ENCODE measurements at places on chromosomes 13 and 19.

GRCh38 chr19:51148580-51148979, 6.5 kb downstream of the SIGLEC7 start:
- DNase-seq = no peak

DNA sequence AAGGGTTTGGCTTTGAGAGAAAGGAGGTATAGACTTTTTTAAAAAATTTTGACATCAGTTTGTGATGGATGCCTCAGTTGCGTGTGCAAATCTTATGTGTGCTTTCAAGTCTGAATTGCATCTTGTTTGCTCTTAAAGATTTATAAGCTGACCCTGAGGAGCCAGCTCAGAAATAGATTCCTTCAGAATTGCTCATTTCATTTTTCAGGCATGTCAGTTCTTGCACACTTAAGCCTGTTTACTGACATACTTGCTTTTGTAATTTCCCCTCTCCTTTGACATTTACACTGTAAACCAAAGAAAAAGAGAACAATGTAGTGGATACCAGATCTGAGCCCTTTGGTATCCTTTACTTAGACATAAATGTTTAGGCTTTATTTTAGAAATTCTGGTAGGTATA, 87.6 kb downstream of the RNF17 start:
- DNase-seq = no peak

DNA sequence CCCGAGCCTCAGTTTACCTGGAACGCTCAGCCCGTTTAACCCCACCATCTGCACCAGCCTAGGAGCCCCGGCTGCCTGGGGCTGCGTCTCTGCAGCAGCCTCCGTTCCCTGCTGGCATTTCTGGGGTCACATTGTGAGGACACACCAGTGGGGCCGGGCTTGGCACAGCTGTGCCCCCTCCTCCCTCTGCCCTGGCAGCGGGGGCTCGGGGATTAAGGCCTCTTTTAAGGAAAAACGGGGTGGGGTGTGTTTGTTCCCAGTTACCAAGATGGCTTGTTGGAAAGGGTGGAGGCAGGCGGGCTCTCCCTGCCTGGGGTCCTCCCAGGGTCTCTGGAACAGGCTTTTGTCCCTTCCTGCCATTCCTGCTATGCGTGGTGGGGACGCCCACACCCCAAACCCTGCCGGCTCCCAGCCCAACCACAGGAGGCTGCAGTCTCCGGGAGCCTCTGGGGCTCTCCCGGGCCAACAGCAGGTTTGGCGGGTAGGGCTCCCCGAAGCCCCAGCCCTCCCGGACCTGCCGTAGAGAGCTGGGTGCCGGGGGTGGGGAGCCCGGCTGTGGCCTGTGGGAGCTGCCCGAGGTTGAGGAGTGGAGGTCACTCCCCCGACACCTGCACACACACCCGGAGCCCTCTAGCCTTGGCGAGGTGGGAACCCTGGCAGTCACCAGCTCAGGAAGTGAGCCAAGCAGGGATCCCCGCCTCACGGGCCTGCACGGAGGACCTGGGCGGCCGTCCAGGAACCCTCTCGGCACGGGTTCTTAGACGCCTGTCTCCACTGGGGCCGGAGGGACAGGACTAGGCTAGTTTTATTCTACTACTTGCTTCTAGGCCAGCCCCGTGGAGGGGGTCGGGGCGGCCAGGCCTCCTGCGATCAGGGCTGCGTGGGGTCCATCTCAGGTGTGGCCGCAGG, 36.9 kb downstream of the GADD45B start:
- no peak for DNase-seq

DNA sequence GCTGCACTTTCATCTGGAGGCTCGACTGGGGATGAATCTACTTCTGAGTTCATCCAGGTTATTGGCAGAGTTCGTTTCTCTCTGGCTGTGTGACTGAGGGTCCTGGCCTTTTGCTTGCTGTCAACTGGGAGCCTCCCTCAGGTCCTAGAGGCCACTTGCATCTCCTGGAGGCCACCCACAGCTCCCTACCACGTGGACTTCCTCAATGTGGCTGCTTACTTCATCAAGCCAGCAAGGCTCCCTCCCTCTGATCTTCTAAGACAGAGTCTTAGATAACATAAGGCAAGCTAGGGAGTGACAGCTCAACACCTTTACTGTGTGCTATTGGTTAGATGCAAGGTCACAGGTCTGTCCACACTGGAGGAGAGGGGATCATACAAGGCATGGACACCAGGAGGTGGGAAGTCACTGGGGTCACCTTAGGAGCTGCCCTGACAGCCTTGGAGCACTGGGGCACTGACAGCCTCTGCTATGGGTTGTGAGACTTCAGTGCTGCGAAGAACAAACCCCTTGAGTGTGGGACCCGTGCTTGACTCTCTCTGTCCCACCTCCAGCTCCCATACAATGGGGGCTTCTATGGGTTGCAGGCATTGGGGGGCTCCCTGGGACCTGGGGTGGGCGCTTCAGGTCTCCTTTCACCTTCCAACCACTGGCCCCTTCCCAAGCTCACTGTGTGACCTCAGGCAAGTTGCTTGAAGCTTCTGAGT, 5.3 kb downstream of the FAM187B start:
- no peak for DNase-seq

GRCh38 chr19:35468637-35469036, 20.6 kb downstream of the FFAR2 start:
- peak; percentile 55 for DNase-seq

- DNase-seq = no peak
These were observed 17.7 kb upstream of the PLAUR start for GRCh38 chr19:43687660-43687997.

GRCh38 chr13:114339857-114340534, 25.7 kb downstream of the CHAMP1 start:
- DNase-seq = peak; percentile 69

GRCh38 chr19:5891938-5892771, 11.4 kb downstream of the NDUFA11 start:
- DNase-seq = no peak

DNA sequence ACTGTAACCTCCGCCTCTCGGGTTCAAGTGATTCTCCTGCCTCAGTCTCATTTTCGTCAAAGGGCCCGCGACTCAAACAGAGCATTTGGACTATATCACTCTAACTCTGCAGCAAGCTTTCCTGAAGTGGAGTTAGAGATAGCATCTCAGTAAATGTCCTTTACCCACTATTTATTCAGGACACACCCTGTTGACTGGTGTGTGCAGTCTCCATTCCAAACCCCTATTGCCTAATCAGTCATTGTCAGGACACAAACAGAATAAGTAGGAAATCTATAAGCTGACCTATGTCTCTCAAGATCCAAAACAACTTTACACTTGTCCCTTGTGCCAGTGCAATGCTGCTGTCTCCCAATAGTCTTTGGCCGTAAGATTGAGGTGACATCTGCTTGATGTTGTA, 1.4 kb downstream of the ZNF222 start:
- DNase-seq = no peak

DNA sequence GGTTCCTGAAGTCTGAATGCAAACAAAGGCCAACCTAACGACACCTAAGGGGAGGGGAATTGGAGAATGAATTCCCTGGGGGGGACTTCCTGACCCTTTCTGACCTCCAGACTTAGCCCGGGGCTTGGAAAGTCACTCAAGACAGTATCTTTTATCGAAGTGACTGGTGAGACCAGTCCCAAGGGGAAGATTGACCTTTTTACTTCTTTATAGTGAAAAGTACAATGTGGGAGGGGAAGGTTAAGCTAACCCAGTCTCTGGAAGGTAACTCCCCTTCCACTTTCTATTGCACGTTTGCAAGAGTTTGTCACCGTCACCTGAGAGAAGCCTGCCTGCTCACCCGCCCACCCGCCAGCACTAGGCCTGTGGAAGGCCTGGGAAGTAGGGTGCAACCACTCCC, 111.9 kb downstream of the EFNB2 start:
- DNase-seq = no peak

DNA sequence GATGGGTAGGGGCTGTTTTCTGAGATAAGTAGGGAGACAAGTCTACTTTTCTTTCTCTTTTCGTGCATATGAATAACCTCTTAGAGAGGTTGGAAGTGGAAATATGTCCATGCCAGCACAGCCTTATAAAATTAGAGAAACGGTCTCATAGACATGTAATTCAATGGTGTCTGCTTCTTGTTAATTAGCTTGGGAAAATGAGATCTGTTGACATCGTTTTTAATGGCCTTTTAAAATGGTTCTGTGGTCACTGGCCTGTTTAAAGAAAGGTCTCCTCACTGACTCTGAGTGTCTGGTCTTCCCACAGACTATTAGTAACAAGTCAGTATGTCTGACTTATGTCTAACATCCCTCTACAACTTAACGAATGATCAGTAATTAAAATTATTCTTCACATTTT, 487.1 kb downstream of the SLITRK6 start:
- no peak for DNase-seq

- DNase-seq = no peak
These were observed 3.8 kb downstream of the LENG1 start for GRCh38 chr19:54155694-54156093.

DNA sequence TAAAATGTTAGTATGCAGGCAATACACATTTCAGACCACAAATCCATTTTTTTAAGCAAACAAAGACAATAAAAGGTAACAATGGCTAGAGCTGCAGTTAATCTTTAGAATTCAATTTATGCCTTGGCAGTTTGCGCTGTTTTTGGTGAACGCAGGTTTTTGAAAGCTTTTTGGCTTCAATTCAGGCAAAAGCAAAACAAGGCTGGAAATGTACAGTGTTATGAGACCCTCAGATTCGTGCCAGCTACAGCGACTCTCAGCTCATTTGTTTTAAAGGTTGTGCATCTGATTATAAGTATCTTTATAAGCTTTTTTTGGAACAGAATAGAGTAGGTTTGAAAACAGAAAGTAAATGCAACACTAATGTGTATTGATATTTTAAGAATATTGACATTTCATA, 63.6 kb upstream of the SOX1 start:
- DNase-seq = no peak

GRCh38 chr13:66137384-66137783, 1092.8 kb downstream of the PCDH9 start:
- no peak for DNase-seq

GRCh38 chr13:88042489-88042888, 371.3 kb downstream of the SLITRK5 start:
- no peak for DNase-seq

- peak; percentile 85 for DNase-seq
These were observed 62.1 kb downstream of the ARHGEF7 start for GRCh38 chr13:111177081-111177711.

DNA sequence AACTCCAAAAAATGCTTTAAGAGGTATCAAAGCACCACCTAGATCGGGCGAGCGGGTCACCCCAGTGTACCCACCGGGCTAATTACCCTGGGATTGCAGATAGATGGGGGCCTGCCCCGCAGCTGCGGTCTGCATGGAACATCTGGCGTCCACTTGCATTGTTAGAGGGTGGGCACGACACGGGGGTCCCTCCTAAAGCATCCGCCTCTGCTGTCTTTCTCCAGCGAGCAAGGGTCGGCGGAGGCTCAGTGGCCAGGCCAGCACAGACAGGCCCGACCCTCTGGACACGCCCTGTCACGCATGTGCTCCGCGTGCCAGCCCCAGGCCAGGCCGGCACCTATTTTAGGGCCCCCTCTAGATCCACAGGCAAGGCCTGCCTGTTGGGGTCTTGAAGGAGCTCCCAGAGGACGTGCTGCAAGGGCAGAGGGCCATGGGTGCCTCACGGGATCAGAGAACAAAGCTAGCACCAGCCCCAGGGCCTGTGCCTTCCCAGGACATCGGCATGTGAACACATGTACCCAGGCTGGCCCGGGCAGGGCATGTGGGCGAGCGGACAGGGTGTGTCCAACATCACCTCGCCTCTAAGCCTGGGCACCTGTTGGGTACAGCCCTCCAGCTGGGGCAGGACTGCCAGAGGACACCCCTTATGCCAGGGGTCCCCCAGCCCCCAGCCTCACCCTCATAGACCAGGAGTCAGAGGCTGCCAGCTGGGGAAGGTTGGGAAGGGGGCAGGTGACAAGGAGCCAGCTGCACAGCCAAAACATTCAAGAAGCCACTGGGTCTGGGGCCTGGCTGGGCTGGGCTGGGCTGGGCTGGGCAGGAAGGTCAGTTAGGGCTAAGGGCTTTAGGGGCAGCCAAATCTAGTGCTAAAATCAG, 35.6 kb upstream of the NANOS3 start:
- no peak for DNase-seq

DNA sequence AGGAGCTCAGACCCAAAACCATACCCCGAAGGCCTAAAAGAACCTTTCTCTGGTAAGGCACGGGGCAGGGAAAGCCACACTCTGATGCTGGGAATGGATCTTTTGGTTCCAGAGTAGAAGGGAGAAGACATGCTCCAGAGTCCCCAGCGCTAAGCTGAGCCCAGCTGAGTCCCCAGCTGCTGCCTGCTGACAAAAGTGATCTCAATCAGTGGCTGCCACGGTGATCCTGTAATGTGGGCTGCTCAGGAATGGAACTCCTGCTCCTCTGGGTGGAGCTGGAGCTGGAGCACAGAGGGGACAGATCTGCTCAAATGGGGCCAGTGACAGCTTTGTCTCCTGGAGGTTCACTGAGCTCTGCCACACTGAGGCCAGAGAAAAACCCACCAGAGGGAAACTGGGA, 70.5 kb downstream of the MLLT1 start:
- no peak for DNase-seq

DNA sequence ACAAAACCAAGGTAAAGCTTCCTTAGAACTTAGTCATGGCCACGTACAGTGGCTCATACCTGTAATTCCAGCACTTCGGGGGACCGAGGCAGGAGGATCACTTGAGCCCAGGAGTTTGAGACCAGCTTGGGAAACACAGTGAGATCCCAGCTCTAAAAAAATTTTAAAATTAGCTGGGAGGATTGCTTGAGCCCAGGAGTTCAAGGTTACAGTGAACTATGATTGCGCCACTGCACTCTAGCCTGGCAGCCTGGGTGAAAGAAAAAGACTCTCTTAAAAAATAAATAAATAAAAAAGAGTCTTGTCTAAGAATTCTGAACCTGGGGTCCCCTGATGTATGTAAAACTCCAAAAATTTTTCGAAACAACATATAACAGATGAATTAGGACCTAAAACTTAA, 34.9 kb downstream of the N4BP2L2 start:
- DNase-seq = no peak

DNA sequence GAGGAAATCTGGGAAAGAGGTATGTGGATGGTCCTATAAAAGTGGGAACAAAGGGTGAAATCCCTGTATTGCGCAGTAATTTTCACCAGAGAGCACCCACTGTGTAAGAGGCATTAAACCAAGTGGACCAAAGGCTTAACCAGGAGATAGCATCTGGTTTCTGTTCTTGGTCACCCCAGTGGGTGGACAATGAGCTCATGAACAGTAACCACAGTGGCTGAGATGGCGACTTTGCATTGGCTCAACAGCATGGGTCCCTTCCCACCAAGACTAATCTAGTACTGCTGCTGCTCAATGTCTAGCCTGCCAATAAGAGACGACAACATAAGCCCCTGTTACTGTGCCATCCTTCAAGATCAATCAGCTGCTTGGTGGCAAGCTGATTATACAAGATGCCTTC, 36.6 kb downstream of the CCDC169 start:
- DNase-seq = no peak

- no peak for DNase-seq
These were observed 13.2 kb downstream of the RASA3 start for GRCh38 chr13:114119196-114119595.

DNA sequence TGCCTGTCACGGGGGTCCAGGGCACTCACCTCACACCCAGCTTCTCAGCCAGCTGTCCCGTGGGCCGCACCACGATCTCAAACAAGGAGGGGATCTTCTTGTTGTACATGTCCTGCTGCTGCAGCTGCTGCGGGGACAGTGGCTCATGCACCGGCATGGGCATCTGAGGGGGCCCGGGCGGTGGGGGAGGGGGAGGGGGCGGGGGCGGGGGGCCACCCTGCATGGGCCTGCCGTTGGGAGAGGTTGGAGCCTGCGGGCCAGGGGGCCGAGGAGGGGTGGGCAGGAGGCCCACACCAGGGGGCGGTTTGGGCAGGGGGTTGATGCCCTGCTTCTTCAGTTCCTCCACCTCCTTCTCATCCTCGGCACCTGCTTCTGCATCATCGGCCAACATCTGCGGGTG, 23.9 kb upstream of the TMEM160 start:
- DNase-seq = no peak
